Neural progenitor cell (in vitro differentiated cells): ENCODE measurements at places on chromosomes 3 and 15.

- no peak for DNase-seq
Measured at GRCh38 chr15:48149858-48150257, 28.2 kb downstream of the MYEF2 start.

DNA sequence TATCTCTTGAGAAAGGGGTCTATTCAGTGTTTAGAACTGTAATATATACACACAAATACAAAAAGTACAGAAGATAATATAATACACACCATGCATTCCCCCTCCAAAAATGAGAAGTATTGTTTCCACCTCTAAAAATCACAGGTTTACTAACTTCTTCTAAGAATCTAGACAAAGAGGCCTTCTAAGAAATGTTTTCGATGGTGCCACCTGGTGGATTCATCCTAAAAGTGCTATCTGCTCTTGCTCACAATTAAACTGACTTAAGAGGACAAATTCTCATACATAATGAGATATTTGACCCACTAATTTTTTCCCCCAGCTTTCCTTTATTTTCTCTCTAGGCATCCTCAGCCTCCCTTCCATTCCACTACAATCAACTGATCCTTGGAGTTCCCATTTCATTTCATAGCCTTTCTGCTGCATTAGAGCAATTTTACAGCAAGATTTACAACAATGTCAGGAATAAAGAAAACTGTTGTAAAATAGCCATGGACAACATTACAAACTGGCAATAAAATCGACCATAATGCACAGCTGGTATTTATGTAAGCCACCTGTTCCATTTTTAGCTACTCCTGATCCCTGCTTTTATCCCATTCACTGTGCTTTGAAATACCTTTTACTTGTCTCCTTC, 124.6 kb downstream of the ARRDC4 start:
- DNase-seq = peak; percentile 70

GRCh38 chr3:4425055-4425454, 42.0 kb downstream of the SUMF1 start:
- DNase-seq = no peak

DNA sequence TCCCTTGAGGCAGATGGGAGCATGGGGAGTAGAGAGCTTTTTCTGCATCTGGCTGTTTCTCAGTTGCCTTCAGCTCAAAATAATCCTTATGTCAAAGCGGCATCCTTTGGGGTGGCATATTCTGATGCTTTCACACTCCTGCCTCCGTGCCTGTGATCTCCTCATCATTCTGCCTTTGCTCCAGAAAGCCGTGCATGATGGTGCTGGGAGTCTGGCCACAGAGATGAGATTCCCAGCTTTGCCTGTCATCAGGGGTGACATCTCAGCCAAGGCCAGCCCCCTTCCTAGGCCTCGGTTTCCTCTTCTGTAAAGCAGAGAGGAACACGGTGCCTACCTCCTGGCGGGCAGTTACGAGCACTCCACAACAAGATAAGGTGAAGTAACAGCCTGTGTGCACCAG, 96.3 kb upstream of the ALDH1A3 start:
- DNase-seq = peak; percentile 1

GRCh38 chr3:52291508-52292181, 4.0 kb downstream of the GLYCTK start:
- peak; percentile 67 for DNase-seq

GRCh38 chr3:52401021-52401420, 43.9 kb downstream of the SEMA3G start:
- DNase-seq = no peak

DNA sequence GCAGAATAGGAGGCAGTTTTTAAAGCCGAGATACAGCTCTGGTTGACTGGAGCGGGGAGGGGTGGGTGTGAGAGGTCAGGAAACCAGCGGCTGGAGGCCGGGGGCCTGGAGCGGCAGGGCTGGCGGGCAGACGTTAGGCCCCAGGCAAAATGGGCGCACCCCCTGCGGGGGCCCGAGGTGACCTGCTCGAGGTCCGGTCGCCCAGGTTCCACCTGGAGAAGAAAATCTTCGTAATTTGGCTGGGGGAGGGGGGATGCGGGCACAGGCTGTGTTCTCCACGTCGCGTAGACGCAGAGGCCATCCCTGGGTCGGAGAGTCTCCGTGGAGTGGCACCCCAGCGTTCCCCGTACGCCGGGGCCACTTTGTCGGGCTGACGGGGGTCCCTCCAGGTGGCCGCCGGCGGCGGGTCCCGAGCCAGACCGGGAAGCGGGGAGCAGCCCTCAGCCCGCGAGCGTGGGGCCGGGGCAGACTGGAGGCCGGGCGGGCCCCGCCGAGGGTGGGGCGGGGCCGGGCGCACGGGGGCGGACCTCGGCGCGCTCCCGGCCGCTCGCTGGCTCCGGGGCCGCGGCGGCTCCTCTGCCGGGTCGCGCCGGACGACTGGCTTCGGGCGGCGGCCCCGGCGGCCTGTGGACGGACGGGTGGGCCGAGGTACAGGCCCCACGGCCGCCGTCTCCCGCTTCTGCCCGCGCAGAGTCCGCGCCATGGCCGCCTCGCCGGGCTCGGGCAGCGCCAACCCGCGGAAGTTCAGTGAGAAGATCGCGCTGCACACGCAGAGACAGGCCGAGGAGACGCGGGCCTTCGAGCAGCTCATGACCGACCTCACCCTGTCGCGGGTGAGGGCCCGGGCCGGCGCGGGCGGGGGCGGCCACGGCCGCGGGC, at the start of gene CRTC3:
CRTC3 (plus strand) TSS at position 553 of the 879 bp plus-strand sequence; CDS start at position 702, 149 bp downstream.
- DNase-seq = peak; percentile 76

DNA sequence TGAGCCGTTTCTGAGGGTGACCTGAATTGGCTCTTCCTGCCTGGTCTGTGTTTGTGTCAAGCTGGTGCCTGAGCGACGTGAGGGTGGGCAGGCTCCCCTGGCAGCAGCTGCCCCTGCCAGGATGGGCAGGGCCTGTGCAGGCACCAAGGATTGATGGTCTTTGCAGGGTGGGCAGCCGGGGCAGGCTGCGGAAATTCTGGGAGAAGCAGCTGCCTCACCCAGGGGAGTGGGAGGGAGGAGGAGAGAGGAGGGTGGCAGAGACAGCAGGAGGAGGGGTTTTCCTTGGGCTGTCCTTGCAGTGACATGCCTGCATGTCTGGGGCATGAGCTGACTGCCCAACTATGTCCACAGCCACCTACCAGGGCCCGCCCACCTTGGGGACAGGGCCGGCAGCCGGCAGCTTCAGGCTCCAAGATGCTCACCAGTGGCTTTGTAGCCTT, 27.9 kb upstream of the SLC6A6 start:
- DNase-seq = no peak

GRCh38 chr15:98190914-98191313, 230.4 kb downstream of the ARRDC4 start:
- no peak for DNase-seq

DNA sequence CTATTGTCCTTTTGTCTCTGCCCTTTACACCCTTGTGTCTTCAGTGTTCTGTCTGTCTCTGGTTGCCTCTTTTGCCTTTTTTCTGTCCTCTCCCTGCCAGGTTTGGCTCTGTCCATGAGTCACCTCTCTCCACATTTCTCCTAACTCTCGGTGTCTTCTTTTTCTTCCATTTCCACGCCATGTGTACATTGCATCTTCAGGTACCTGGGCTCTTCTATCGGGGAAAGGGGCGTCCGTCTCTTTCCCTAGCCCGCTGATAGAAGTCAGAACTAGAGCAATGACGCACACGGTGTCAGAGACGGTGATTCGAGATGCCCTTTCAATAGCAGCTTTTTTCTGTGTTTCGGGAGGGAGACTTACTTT, 641 bp downstream of the OPA1 start:
- peak; percentile 49 for DNase-seq

- no peak for DNase-seq
Measured at GRCh38 chr15:51160484-51160883, 65.8 kb upstream of the TNFAIP8L3 start.

DNA sequence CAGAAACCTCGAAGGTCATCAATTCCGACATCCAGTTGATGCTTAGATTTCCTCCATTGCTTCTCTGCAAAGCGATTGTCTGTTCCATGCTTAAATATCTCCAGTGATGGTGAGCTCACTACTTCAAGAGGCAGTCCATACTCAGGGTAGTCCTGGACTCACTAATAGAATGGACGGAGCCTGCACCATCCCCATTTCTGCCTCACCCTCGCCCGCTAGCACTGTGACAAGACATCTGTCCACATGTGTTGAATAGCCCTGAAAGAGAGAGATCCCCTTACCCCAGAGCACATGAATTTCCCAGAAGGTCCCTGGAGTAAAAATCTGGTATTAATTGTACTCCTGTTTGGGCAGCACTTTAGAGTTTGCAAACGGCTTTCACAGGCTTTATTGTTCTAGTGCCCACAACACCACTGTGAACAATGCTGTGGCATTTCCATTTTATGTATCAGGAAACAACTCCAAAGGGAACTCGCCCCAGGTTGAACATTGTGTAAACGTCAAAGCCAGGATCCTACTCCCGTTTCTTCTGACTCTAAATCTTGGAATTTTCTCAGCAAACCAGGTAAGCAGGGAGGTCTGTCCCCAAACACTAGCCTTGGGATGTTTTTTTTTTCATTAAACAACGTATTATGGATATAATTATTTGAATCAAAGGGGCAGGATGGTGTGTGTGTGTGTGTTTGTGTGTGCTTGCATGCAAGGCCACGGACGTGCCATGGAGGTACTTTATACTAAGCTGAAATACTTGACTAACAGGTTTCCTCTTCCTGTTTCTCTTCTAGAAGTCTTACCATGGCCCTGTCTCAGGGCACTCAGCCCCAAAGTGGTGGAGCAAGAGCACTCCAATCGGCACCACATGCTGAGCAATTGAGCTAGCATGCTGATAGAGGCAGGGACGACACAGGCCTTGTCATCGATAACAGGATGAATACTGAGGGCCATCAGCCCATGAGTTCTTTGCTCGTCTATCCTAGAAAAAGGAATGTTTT, 198.3 kb downstream of the OPA1 start:
- DNase-seq = no peak

- DNase-seq = no peak
Measured at GRCh38 chr3:4335840-4336562, 32.8 kb downstream of the SETMAR start.

GRCh38 chr15:64187396-64188191, 24.8 kb upstream of the PPIB start:
- DNase-seq = no peak

- no peak for DNase-seq
Measured at GRCh38 chr3:116102037-116102436, 343.2 kb downstream of the LSAMP start.

GRCh38 chr3:133459400-133459799, 59.5 kb downstream of the BFSP2 start:
- DNase-seq = peak; percentile 21
